Bronchial epithelial cell (primary cell): ENCODE measurements at places on chromosomes 5 and 9.
A peak's percentile ranks its signal among the peaks of the same experiment; 100 is the strongest.

- no peak for DNase-seq
Measured at GRCh38 chr9:125399165-125399564, 137.5 kb downstream of the GAPVD1 start.

GRCh38 chr5:81753429-81753828 lies 2.5 kb upstream of the SSBP2 start:
- DNase-seq = no peak

- peak; percentile 59 for DNase-seq
Measured at GRCh38 chr5:52787600-52788504, at the start of the genes ITGA1 and PELO. ITGA1 (plus strand) TSS chr5:52787916; CDS start chr5:52788354, 438 bp downstream. PELO (plus strand) TSS chr5:52787916; CDS start chr5:52800395, 12,479 bp downstream.

- no peak for DNase-seq
Measured at GRCh38 chr5:59287361-59287760, 606.2 kb downstream of the PDE4D start.

DNA sequence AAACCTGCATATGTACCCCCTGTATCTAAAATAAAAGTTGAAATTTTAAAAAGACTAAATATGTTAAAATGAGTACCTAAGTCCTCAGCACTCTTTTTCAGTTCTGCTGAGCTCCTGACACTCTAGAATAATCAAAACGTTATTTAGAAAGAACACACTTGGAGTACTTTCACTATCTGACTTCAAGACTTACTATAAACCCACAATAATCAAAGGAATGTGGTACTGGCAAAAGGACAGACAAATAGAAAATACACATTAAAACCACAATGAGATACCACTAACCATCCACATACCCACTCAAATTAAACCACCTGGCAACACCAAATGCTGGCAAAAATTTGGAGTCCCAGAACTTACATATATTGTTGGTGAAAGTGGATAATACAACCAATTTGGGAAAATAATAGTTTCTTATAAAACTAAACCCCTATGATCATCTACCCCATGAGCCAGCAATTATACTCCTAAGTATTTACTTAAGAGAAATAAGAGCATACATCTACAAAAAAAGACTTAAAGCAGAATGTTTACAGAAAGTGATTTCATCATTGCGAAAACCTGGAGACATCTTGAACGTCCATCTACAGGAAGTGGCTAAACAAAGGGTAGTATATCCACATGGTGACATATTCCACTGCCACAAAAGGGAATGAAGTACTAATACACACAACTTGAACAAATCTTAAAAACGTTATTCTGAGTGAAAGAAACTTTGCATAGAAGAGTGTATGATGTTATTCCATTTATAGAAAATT lies 12.8 kb upstream of the PRSS3 start:
- peak; percentile 73 for DNase-seq

DNA sequence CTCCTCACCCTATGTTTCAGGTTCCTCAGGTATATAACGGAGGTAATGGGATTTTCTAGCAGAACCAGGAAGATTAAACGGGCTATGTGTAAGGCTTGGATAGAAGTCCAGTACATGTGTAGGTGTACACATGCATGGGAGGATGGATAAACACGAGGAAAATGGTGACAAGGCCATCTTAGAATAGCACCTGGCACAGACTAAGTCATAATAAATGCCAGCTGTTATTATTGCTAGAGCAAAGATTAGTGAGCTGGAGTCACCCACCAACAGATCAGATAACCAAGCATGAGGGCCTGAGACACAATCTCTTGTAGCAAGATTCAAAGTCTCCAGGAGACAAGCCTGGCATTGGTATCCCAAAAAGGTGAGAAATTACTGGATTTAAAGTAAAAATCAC lies 21.1 kb downstream of the SPOCK1 start:
- DNase-seq = no peak

- no peak for DNase-seq
Measured at GRCh38 chr9:134411440-134412297, 85.4 kb downstream of the RXRA start.

DNA sequence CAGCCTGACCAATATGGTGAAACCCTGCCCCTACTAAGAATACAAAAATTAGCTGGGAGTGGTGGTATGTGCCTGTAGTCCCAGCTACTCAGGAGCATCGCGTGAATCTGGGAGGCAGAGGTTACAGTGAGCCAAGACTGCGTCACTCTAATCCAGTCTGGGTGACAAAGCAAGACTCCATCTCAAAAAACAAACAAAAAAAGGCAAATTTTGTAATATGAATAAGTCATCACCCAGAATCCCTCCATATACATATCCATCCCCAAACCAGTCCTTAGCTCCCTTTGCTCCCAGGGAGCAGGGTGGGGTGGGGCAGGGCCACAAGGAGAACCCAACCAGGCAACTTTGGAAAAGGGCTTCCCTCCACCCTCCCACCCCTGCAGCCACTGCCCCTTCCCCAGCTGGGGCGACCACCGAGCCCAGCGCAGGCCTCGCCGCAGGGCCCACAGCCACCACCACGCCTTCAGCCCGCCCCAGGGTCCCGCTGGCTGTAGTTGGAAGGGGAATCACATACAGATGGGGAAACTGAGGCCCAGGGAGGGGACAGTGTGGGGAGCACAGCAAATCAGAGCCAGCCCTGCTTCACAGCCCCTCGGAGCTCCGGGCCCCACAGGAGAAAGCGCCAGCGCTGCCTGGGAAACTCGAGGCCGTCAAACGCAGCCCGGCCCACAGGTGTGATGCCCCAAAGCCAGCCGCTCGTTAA lies 7.8 kb downstream of the NOTCH1 start:
- DNase-seq = no peak

DNA sequence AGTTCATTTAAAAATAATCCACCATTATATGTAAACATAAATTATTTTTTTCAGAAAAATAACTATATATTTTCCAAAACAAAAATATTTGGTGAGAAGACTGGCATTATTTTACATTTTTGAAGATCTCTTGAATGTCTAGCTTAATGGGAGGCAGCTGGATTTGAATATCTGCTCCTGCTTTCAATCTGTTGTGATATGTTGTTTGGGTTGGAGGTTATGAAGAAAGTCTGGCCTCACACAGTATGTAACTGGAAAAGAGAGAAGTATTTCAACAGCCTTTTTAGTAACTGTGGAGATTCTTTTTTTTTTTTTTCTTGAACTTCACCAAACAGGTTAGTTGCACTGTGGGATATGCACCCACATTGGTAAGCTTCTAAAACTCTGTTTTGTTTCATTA lies 84.7 kb upstream of the SLIT3 start:
- no peak for DNase-seq

GRCh38 chr5:141855265-141856036 lies 22.8 kb downstream of the PCDH1 start:
- no peak for DNase-seq

DNA sequence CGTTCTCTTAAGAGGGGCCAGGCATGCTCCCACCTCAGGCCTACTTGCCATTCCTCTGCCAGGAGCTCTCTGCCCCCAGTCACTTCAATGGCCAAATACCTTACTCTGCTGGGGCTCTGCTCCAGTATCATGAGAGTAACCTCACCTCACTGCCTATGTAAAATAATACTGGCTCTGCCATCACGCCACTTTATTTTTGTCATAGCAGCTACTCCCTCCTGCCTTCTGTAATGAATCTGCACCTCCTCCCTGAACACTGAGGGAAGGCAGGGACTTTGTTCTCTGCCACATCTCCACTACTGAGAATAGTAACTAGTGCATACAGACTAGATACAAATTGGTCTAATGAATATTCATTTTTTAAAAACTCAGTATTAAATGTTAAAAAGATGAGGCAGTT lies 33.8 kb downstream of the MACROH2A1 start:
- DNase-seq = no peak

DNA sequence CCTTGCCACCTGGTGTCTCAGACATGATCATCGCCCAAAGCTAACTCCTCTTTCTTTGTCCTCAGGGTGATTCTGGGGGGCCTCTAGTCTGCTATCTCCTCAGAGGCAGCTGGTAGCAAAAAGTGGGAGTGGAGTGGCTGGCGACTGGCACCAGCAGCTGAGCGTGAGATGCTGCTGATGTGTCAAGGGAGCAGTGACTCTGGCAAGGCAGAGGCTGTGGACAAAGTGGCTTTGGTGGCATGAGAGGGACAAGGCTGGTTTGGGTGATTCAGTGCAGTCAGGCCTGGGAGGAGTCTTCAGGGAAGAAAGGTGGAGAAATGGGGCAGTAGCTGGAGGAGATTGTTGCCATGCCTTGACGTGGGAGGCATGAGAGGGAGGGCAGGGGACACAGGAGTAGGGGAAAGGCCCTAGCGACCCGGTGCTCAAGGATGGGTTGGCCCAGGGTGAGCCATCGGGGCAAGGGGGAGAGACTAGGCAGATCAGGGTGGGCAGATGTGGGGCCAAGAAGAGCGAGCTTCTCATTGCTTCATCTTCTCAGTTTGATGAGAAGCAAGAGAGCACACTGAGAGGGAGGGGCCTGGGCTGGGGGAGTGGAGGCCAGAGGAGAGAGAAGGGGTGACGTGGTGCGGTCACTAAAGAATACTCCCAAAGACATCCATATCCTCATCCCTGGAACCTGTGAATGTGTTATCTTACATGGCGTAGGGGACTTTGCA lies 64.2 kb upstream of the SPTLC1 start:
- no peak for DNase-seq

- peak; percentile 45 for DNase-seq
Measured at GRCh38 chr9:37575921-37576721, at the start of gene FBXO10. FBXO10 (minus strand) TSS chr9:37576380; CDS start chr9:37541768, 34,612 bp downstream.

GRCh38 chr5:166353580-166353979 lies 1937.9 kb upstream of the WWC1 start:
- DNase-seq = no peak

DNA sequence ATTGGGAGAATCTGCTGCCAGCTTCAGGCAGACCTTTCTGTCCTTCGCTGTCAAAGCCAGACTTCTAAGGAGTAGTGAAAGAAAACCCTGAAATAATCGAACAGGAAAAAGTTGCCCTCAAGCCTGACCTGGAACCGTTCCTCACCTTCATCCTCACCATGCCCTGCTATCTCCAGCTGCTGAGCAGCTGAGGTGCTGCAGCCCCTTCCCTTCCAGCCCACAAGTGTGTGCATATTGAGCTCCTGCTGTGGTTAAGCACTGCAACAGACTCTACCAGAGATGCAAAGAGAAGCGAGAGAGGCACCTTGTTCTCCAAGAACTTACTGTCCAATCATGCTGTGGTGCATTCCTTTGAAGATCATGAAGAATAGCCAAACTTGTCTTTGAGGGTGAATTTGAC lies 18.9 kb downstream of the BHMT2 start:
- DNase-seq = no peak

DNA sequence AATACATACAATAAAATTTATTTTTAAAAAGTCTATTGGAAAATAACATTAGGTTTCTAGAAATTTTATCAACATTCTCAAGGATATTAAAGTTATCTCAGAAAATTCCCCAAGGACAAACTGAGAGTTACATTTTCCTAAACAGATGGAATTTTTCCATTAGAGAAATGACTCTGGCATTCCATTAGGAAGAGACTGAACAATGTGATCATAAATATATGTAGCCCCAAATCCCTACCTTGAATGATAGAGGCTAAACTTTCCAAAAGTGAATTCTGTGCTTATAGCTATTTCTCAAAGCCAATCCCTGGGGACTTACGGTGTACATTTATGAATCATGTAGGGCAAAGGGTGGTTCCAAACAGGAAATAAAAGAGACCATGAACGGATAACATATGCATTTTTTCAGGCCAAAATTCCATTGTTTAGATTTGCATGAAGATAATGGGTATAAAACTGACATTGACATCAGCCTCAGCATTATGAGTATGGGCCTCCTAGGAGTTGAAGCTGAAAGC lies 1181.0 kb upstream of the DMAC1 start:
- no peak for DNase-seq

DNA sequence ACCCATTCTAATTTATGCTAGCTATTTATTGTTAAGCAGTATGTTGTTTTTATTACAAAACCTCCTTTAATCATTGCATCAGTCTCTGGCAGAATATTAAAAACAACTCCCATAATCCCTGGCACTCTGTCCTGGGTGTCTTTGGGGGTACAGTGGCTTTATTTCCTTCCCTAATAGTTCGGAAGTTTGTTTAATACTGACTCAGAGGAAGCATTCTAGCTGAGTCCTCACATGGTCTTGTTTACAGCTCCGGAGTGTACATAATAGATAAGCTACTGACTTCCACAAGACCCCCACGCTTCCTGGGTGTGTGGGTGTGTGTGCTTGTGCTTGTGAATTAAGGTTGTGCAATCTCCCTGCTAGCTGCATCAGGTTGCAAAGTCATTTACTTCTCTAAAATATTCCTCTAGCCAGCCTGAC lies 149.8 kb upstream of the CDKN2B start:
- DNase-seq = peak; percentile 89

DNA sequence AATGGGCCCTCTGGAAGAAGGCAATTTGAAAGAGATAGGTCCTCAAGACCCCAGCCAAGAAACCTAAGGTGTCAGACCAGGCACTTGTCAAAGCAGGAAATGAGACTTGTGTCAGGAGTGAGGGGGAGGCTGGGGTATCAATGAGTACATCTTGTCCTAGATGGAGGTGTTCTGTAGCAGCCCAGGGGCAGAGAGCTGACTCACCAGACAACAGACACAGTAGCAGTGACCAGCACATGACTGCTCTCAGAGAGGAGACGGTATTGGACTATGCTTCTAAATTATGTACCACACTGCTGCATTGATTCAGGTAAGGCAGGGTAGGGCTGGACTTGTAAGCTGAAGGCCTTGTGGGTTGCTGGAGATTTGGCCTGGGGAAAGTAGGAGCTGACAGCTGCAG lies 551.2 kb upstream of the KLF4 start:
- DNase-seq = peak; percentile 94

DNA sequence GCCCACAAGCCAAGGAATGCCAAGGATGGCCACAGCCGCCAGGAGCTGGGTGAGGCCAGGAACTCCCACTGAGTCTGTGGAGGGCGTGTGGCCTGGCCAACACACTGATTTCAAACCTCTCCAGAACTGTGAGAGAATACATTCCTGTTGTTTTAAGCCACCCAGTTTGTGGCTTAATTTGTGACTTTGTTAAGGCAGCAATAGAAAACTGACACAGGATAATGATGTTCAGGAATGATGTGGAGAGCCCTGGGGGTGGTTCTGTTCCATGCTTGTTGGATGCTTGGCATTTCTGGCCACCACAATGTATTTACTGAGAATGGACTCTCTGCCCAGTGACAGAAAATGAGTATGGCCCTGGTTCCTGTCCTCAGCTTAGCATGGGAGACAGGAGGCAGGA lies 82.8 kb downstream of the DAP start:
- DNase-seq = no peak

- no peak for DNase-seq
Measured at GRCh38 chr5:8650186-8650585, 781.2 kb downstream of the MTRR start.

- no peak for DNase-seq
Measured at GRCh38 chr5:167051402-167051768, 1240.1 kb upstream of the WWC1 start.

- DNase-seq = no peak
Measured at GRCh38 chr9:93984860-93985259, 29.7 kb upstream of the BARX1 start.

DNA sequence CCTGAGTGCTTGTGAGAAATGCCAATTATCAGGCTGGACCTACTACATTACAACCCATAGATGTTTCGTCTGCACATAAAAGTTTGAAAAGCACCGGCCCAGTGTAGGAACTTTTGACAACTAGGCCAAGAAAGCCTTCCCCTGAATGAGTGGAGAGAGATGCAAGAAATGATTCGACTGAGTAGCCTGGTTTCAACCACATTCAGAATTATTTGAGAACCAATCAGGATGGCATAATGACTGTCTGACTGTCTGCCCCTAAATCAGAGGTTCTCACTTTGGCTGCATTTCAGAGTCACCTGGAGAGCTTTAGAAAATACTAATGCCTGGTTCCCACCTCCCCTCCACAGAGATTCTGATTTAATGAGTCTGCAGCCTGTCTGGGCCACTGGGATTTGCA lies 61.1 kb downstream of the FRMD3 start:
- no peak for DNase-seq
